ENCODE measurements at places on chromosomes 2 and 18.
A peak's percentile ranks its signal among the peaks of the same experiment; 100 is the strongest.

GRCh38 chr18:62258093-62258492 lies 67.0 kb upstream of the TNFRSF11A start:
- H3K4me3 ChIP-seq: no peak overlapping the region
- peaks cover 9% of the 10 kb centered on the region for H3K4me1 ChIP-seq
- H3K36me3 ChIP-seq: peaks cover 32% of the 10 kb centered on the region

DNA sequence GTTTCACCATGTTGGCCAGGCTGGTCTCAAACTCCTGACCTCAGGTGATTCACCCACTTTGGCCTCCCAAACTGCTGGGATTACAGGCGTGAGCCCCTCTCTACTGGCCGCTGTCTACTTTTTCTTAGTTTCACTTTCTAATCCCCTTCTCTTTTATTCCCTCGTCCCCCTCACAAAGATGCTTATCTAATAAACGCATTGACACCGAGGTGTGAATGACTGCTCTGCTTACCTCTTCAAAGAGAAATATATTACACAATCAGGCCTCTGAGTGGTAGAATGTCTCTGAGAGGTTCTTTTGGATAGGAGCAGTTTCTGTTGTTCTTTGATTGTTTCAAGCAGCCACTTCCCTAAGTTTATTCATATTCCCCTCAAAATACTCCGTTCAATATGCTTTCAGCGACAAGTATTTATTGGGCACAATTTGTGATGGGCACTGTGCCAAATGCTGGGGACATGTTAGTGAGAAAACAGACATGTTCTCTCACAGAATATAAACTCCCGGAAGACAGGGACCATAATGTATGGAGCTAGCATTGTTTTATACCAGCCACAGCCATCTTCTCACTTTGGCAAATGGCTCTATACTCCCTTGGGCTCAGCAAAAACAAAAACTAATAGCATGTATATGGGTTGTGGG lies 34.7 kb upstream of the RAPH1 start:
- no peak overlapping the region for H3K4me3 ChIP-seq
- H3K4me1 ChIP-seq: no peaks in the 10 kb centered on the region
- DNase-seq: no peak
- H3K36me3 ChIP-seq: no peaks in the 10 kb centered on the region
- no peak overlapping the region for H3K27ac ChIP-seq

GRCh38 chr2:198483051-198483450 lies 678.7 kb downstream of the PLCL1 start:
- no peak overlapping the region for H3K27ac ChIP-seq
- no peaks in the 10 kb centered on the region for H3K36me3 ChIP-seq
- H3K4me1 ChIP-seq: peaks cover 6% of the 10 kb centered on the region
- H3K27me3 ChIP-seq: peaks cover 3% of the 10 kb centered on the region

DNA sequence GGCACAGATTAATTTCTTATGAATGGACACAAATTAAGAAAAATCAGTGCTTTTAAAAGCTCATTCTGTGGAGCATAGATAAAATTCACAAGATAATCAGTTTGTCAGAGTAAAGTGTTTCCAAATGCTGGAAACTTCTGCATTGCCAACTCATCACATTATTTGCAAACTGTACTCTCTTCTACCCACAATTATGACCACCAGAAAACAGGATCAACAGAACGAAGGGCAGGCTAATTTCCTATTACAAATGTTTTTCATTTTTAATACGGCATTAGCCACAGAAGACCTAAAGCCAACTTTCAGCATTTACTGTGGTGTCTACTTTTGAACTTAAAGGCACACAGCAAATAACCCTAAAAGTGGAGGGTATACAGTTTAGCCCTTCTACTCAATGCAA lies 6.0 kb downstream of the IRS1 start:
- no peak for DNase-seq
- H3K4me3 ChIP-seq: peak overlapping the region; percentile 69
- no peak overlapping the region for H3K27ac ChIP-seq
- peaks cover 35% of the 10 kb centered on the region for H3K4me1 ChIP-seq
- H3K36me3 ChIP-seq: peaks cover 20% of the 10 kb centered on the region
- H3K27me3 ChIP-seq: no peaks in the 10 kb centered on the region

DNA sequence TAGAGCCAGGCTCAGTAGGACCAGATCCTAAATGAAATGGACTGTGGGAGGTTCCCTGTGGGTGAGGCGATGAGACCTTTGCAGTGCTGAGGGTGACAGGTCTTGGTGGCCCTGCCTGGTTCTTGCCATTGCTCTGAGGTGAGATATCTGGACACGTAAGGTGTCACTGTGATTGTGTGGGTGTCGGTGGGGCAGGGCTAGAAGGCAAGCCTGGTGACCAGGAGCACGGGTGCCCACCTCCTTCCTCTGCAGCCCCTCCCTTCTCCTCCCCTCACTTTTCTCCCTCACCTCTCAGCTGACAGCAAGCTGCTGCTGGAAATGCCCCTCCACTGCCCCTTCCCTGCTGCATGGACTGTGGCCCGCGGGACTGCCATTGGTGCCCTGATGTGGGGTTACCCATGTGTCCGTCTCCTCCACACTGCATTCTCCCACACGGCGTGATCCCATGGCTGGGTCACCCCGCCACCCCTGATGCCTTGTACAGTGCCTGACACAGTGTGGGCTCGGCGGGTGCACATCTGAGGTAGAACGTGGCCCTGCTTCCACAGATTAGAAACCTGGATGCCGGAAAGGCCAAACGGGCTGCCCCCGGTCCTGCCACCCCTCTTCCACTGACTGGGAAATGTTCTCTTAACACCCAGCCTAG lies 55.6 kb upstream of the FOSL2 start:
- DNase-seq: no peak
- H3K27me3 ChIP-seq: peaks cover 4% of the 10 kb centered on the region
- H3K4me1 ChIP-seq: peaks cover 14% of the 10 kb centered on the region
- H3K36me3 ChIP-seq: peaks cover 2% of the 10 kb centered on the region
- peak overlapping the region; percentile 65 for H3K27ac ChIP-seq
- no peak overlapping the region for H3K4me3 ChIP-seq

DNA sequence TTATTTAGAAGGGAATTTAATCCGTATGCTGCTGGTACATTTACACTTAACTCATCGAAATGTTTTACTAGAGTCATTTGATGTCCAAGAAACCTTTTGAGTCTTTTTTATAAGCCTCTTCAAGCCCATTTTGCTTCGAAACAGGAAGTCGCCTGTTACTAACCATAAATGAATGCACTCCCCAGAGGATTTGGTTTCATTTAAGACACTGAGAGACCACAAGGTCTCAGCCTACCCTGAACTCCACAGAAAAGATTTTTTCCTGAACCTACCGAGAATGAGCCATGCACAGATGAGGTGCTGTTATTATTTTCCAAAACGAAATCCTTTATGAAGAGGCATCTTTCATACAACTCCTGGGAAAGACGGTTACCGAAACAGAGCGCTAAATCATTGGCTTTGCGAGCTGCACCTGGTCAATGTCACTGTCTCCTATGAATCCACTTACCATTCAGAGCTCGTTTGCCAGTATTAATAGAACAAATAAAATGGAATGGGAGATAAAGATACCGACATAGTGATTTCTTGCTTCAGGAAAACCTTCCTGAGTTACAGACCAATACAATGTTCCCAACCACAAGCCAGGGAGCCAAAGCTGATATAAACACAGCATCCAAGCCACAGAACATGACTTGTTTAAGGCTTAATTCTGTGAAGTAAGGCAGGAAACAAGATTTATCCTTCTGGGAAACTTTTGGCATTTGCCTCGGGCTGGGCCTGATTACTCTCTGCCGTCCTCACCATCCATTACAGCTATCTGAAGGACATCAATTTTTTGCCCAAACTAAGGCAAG lies 382.1 kb downstream of the OSR1 start:
- H3K36me3 ChIP-seq: no peaks in the 10 kb centered on the region
- DNase-seq: no peak
- H3K27ac ChIP-seq: no peak overlapping the region
- H3K4me1 ChIP-seq: peaks cover 3% of the 10 kb centered on the region
- H3K4me3 ChIP-seq: no peak overlapping the region

DNA sequence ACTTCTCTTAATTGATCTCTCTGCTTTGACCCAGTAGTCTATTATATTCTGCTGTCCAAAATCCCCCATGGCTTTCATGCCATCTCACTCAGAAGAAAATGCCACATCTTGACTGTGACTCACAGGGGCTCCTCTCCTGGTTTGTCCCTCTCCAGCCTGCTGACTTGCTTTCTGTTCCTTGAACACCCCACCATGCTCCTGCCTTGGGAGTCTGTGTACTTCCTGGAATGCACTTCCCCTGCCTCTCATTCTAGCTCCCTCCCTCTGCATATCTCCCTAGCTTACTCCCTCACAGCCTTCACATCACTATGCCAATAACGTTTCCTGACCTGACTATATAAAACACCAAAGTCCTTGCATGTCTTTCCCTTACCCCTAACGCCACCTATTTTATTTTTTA lies 167.2 kb downstream of the TRIB2 start:
- H3K4me1 ChIP-seq: no peaks in the 10 kb centered on the region
- H3K36me3 ChIP-seq: no peaks in the 10 kb centered on the region
- H3K27ac ChIP-seq: no peak overlapping the region
- no peak overlapping the region for H3K4me3 ChIP-seq
- DNase-seq: no peak

- H3K27ac ChIP-seq: no peak overlapping the region
- H3K4me3 ChIP-seq: no peak overlapping the region
- H3K36me3 ChIP-seq: peaks cover 4% of the 10 kb centered on the region
These were observed 21.3 kb downstream of the NOL10 start for GRCh38 chr2:10668402-10669012.

- no peak for DNase-seq
- H3K4me1 ChIP-seq: peaks cover 4% of the 10 kb centered on the region
- H3K4me3 ChIP-seq: no peak overlapping the region
- H3K27me3 ChIP-seq: peaks cover 42% of the 10 kb centered on the region
These were observed 521.2 kb upstream of the POU3F3 start for GRCh38 chr2:104332731-104333130.

DNA sequence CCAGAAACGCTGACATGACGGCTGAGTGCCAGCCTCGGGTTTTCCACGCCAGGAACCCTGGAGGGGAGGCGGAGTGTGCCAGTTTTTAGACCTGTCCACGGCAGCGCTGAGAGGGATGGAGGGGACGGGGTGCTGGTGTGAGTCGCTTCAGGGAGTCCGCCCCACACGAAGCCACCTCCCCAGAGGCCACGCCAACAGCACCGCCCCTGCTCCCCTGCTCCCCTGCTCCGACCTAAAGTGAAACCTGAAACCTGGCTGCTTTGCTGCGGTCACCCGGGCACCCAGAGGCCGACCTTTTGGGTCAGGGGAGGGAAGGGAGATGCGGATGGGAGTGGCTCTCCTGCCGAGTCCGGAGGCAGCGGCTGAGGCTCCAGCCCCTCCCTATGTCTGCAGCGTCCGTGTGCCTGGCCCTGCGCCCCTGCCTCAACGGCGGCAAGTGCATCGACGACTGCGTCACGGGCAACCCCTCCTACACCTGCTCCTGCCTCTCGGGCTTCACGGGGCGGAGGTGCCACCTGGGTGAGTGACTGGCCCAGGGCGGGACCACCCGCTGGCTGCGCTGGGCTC lies 38.1 kb downstream of the SNED1 start:
- H3K27ac ChIP-seq: no peak overlapping the region
- H3K27me3 ChIP-seq: peaks cover 44% of the 10 kb centered on the region
- no peak for DNase-seq
- no peaks in the 10 kb centered on the region for H3K36me3 ChIP-seq
- H3K4me1 ChIP-seq: no peaks in the 10 kb centered on the region
- no peak overlapping the region for H3K4me3 ChIP-seq

GRCh38 chr2:10523406-10524189 lies 75.5 kb upstream of the ODC1 start:
- no peaks in the 10 kb centered on the region for H3K36me3 ChIP-seq
- H3K4me1 ChIP-seq: no peaks in the 10 kb centered on the region
- no peak overlapping the region for H3K4me3 ChIP-seq
- H3K27ac ChIP-seq: no peak overlapping the region
- peaks cover 7% of the 10 kb centered on the region for H3K27me3 ChIP-seq

DNA sequence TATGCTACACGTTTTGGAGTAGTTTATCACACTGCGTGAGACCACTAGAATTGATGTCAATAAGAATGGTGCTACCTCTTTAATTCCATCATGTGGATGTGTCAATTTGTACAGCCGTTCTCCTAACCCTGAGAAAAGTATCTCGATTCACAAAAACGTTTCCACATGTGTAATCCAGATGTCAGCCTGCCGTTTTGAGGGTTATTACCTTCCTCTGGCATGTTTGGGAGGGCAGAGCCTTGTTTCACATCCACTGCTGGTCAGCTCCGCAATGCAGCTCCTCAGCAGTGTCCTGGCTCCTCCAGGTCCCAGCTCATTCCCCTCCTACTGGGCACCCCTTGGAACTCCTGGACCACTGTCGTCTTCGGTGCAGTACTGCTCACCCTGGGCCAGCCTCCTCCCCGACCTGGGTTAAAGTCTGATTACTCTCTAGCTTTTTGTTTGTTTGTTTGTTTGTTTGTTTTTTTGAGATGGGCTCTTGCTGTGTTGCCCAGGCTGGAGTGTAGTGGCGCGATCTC lies 34.6 kb downstream of the COPS7B start:
- no peak overlapping the region for H3K4me3 ChIP-seq
- no peaks in the 10 kb centered on the region for H3K4me1 ChIP-seq
- no peaks in the 10 kb centered on the region for H3K27me3 ChIP-seq
- no peak for DNase-seq
- H3K36me3 ChIP-seq: peaks cover 5% of the 10 kb centered on the region
- H3K27ac ChIP-seq: peak overlapping the region; percentile 13

DNA sequence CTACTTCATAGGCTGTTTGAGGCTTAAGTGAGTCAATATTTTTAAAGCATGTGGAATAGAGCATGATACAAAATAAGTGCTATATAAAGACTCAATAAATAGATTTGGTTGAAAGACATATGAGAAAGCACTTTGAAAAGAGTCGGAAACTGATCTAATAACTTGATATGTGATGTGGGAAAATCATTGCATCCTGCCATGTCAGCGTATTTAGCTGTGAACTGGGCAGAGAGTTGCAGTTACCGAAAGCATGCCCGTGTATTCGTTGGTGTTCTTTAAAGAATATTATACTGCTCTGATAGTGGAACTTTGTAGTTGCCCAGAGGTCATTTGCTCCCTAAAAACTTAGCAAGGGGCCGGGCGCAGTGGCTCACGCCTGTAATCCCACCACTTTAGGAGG lies 37.8 kb upstream of the ZNF516 start:
- H3K36me3 ChIP-seq: no peaks in the 10 kb centered on the region
- no peak for DNase-seq
- H3K27me3 ChIP-seq: no peaks in the 10 kb centered on the region
- peaks cover 8% of the 10 kb centered on the region for H3K4me1 ChIP-seq

GRCh38 chr2:144702051-144702450 lies 182.1 kb upstream of the ZEB2 start:
- H3K27me3 ChIP-seq: no peaks in the 10 kb centered on the region
- no peaks in the 10 kb centered on the region for H3K36me3 ChIP-seq
- no peak for DNase-seq

DNA sequence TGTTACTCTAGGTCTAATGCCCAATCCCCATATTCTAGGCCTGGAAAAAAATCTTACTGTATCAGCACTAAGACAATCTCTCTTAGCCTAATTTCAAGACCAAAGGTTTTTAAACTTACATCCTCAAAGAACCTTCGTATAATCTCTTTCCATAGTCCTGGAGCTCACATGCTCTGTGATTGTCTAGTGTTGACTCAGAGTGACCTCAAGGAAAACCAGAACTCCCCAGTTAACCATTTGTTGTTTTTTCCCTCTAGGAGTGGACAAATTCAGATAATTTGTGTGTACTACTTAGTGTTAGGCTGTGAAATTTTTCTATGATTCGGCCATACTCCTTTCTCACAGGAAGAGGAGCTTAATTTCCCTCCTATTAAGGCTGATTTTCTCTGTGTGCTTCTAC lies 536.1 kb downstream of the SLC4A3 start:
- DNase-seq: no peak
- H3K27me3 ChIP-seq: no peaks in the 10 kb centered on the region
- H3K27ac ChIP-seq: no peak overlapping the region
- peaks cover 3% of the 10 kb centered on the region for H3K4me1 ChIP-seq
- no peak overlapping the region for H3K4me3 ChIP-seq
- no peaks in the 10 kb centered on the region for H3K36me3 ChIP-seq

GRCh38 chr2:19893520-19894133 lies 8.2 kb downstream of the TTC32 start:
- H3K4me3 ChIP-seq: no peak overlapping the region
- H3K27me3 ChIP-seq: no peaks in the 10 kb centered on the region
- no peak overlapping the region for H3K27ac ChIP-seq
- peaks cover 2% of the 10 kb centered on the region for H3K36me3 ChIP-seq
